ENCODE measurements at places on chromosomes 7 and 10.

DNA sequence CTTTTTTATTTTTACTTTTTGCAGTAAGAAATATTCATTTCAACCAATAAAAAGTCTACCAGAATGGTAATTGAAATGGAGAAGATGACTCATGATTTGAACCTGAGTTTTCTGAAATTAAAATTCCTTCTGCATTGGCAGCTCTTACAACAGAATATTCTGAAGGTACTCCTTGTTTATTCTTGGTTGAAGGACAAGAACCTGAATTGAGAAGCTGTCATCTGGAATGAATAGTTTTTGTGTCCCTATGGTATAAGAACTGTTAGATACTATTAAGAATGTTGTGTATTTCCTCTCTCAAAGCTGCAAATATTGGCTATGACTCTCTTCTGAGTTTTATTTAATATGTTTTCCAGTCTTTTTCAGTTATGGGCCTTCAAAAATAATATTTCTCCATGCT, 56.1 kb downstream of the CDK1 start:
- DNase-seq, result no peak

DNA sequence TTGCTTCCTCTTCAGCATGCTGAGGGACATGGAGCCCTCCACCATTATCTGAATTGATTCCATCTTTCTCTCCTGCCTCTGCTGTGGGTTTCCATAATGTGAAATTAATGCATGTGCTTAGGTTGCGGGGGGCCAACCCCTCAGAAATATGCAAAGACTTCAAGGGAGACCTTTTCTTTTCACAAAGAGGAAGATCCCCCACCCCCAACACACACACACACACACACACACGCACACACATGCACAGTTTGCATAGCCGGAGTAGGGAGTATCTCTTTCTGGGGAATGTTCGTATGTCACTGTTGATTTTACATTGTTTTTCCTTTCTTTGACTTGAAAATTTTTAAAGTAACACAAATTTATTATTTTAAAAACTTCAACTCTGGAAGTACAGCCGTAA, 193.5 kb downstream of the MGMT start:
- no peak for DNase-seq

DNA sequence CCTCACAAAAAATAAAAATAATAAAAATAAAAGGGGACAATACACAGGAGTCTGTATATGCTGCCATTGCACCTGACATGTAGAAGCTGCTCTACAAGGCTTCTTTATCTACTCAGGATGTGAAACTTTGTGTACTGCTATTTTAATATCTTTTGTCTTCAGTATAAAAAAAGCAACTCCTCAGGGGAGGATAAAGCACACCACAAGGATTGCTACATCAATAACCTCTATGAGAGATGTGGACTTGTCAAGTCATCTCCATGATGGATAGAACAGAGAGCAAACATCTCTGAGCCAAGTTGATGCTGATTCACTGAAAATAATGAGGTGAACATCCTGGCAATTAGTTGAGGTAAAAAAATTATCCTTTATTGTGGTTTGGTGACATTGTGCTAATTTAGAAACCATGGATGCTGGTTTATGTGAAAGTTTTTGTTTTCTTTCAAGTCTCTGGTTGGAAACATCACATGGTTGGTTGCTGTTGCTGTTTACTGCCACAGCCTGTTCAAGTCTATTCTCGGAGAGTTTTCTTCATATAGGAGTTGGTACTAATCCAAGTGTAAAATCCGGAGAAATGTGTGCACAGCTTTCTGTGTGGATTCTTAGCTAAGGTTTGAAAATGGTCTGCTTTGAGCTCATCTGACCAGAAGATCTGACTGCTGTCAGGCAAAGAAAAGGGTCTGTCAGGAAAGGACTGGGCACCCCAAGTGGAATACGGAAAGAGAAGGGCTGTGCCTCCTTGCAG, 1.5 kb upstream of the HECW1 start:
- DNase-seq, result no peak

DNA sequence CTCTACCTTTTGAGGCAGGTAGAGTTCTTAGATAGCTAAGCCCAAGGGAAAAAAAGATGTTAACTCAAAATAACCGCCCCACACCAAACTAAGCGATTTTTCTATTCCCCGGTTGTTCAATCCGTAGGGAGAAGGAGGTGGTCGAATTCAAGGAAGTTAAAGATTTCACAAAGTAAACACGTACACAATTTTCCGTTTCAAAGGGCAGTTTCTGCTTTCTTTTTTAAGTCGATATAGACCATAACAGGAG, 842 bp downstream of the KBTBD2 start:
- DNase-seq, result no peak

GRCh38 chr10:33160151-33160550, 174.3 kb downstream of the NRP1 start:
- no peak for DNase-seq

DNA sequence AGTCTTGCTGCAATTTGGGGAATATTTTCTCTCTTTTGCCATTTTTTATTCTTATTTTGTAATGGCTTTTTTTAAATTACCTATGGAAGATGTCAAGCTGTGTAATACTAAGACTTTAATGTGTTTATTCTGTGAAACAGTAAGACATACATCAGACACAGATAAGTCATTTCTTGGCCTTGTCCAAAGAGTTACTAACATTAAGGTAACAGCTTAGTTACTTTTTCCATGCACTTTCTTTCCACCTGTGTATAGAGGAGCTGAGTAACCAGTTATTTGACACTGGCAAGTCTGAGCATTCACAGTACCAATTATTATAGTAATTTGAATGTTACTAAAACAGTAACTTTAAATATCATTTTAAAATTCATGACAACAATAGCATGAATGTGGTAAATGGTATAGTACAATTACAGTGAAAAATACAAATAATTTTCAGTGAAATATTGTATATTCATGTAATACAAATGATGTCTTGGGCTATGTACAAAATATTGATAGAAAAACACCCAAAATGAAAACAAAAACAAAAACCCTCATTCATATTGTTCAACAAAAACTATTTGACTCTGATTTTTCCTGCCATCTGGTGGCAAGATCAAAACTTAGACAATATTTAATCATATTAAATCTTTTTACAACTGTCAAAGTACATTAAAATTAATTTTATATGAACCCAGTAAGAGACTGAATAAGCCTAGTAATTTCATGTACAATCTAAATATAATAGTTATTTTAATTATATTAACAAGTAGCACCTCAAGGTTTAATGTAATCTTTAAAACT, 259.8 kb upstream of the SEMA3A start:
- no peak for DNase-seq

GRCh38 chr10:34705563-34705962, 109.5 kb downstream of the PARD3 start:
- DNase-seq, result no peak

- no peak for DNase-seq
Observed at GRCh38 chr10:130484468-130485180, 348.4 kb downstream of the GLRX3 start.

DNA sequence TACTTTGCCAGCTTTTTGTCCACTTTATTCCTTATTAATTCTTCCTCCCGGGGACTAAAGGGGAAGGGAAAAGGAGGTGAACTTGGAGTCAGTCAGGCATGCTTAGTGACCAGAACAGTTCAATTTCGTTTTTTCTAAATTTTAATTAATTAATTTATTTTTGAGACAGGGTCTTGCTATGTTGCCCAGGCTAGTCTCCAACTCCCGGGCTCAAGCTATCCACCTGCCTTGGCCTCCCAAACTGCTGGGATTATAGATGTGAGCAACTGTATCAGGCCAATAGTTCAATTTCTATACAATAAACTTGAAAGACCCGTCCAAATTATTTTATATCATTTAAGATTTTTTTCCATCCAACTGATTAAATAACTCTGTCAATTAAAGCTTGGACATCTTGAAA, 1.3 kb upstream of the SLF2 start:
- DNase-seq, result no peak

DNA sequence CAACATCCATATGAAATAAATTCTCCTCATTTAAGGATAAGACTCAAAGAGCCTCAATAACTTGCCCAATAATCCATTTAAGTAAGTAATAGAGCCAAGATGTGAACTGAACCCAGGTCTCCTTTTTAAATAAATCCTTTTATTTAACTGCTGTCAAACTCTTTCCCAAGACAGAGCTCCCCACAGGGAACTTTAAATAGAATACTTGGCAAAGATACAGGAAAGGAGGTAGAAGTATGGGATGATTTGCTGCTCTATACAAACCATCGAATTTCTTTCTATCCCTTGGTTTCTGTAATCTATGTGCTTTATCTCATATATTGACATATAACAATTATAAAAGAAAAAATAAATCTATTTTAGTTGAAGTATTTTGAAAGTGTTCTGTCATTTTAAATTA, 295.9 kb downstream of the CSTF2T start:
- no peak for DNase-seq

DNA sequence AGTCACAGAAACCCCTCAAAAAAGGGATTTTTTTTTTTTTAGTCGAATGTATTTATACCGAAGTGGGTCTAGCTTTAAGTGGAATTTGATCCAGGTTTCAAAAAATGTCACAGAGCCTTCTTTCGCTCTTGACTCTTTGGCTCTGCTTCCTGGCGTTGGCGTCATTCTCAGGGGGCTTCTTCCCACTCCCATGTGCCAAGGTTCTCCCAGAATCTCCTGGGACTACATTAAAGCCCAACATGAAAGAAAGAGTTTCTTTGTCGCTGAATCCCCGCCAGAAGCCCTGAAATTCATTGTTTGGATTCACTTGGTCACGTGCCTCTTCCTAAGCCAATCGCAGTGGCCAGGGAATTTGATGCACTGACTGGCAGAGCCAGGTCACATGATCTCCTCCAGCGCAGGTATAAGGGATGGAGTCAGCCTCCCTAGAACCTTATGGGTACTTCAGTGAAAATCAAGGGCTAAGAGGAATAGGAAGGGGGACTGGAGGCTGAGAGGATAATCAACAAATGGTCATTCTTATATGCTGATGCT, 101.2 kb downstream of the RPS24 start:
- DNase-seq, result no peak

- DNase-seq, result no peak
Observed at GRCh38 chr10:24418532-24418931, 209.6 kb downstream of the KIAA1217 start.

DNA sequence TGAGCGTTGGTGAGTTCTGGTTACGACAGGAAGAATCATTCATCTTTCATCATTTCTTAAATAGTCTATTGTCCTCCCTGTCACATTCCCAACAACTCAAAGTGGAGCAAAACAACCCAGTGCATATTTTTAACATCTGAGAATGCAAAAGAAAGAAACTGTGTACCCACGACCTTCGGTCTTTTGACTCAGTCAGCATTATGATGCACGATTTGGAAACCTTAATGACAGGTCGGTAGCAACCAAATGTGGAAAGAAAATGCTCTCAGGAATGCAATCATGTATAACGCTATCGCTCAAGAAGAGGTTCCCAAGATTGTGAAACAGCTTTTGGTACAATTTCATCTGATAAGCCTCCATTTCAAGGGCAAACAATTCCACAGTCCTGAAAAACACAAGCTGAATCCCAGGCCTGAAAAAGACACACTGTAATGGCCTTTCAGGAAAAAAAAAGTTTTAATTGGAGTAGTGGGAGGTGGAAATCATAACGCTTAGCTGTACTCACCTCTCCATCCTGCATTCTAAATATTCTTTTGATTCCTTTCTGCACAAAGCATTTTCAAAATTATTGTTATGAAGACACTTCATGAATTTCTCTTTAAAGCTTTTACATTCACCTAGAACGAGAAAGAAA, 2.6 kb downstream of the COX19 start:
- DNase-seq, result no peak

DNA sequence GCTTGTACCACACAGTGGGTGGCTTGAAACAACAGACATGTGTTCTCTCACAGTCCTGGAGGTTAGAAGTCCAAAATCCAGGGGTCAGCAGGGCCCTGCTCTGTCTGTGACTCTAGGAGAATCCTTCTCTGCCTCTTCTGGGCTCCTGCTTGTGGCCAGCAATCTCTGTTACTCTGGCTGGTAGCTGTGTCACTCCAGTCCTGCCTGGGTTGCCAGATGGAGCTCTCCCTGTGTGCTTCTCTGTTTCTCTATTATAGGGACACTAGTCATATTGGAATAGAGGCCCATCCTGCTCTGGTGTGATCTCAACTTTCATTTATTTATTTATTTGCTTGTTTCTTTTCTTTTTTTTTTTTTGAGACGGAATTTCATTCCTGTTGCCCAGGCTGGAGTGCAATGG, 276.6 kb upstream of the GALNT17 start:
- no peak for DNase-seq

GRCh38 chr10:25820472-25820871, 113.6 kb upstream of the MYO3A start:
- no peak for DNase-seq

- DNase-seq, result no peak
Observed at GRCh38 chr10:97200616-97201015, 14.9 kb upstream of the SLIT1 start.

All from T-helper 1 cell (primary cell).